Activated gamma-delta T cell (primary cell): ENCODE measurements at places on chromosomes 6 and 20.
A peak's percentile ranks its signal among the peaks of the same experiment; 100 is the strongest.

GRCh38 chr20:13771853-13772453, 12.8 kb downstream of the ESF1 start:
- DNase-seq: no peak

GRCh38 chr20:59087829-59088433, 45.3 kb upstream of the PRELID3B start:
- peak; percentile 17 for DNase-seq

GRCh38 chr6:136604328-136604825, 54.2 kb upstream of the MAP7 start:
- no peak for DNase-seq

GRCh38 chr6:33670971-33671743, 40.3 kb downstream of the UQCC2 start:
- no peak for DNase-seq

- DNase-seq: no peak
Observed at GRCh38 chr6:39821046-39821740, 29.0 kb downstream of the DAAM2 start.

DNA sequence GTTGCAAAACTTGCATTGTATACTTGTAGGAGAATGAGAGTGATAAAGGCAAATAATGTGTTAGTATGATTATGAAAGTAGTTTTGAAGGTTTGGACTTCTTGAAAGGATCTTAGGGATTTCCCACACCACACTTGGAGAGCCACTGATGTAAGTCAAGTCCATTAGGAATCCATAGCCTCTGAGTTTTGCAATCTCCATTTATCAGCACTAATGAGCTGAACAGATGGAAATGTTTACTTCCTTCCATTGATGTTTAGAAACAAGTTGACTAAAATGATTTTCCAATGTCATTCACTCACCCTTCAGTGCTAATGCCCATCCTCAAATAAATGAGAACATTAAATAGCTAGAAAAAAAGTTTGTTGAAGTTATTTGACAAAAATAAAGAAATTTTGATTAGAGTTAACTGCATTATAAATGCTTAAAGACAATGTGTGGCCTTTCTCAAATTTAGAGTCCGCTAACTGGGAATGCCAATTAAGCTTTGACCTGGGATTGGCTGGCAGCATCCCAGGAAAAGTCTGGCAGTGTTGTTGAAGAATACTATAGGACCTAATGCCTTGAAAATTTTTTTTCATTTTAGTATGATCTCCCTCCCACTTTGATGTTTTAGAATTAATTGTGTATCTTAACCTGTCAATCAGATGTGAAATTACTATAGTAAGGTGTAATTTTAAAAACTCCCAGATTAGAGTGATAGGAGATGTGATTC, 68.0 kb downstream of the SLC35F1 start:
- DNase-seq: no peak

GRCh38 chr6:41055149-41055548, 2.1 kb downstream of the APOBEC2 start:
- DNase-seq: no peak

DNA sequence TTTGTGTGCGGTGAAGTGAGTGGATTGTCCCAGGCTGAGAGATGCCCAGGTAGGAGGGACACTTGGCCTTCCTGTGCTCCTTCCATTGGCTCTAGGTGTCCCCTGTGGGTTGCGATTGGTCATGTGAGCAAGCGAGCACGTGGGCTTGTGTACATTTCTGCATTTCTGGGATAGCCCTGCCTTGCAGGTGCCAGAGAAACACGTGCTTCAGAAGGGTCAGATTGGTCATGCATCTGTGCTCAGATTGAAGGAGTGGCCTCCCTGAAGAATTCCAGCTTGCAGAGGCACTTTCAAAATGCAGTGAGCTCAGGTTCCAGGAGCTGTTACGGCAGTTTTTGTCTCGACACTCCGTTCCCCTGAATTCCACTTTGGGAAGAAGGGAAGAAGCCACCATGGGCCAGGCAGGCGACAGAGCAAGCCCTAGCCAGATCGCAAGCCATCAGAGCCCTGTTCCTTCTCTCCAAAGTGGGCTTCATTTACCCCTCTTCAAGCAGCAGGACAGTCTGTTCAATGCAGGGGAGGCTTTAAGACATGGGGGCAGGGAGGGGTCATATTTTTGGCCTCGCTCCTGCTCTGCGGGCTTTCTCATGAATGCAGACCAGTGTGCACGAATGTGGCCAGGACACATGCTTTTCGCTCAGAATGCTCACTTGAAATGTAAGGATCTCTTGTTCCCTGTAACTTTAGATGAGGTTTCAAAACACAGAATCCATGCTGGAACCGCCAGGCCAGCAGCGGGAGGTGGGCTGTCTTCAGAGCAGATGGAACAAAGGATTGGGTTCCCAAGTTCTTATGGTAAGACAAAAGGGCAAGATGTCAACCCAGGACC, 78.6 kb upstream of the AKAP12 start:
- DNase-seq: no peak

DNA sequence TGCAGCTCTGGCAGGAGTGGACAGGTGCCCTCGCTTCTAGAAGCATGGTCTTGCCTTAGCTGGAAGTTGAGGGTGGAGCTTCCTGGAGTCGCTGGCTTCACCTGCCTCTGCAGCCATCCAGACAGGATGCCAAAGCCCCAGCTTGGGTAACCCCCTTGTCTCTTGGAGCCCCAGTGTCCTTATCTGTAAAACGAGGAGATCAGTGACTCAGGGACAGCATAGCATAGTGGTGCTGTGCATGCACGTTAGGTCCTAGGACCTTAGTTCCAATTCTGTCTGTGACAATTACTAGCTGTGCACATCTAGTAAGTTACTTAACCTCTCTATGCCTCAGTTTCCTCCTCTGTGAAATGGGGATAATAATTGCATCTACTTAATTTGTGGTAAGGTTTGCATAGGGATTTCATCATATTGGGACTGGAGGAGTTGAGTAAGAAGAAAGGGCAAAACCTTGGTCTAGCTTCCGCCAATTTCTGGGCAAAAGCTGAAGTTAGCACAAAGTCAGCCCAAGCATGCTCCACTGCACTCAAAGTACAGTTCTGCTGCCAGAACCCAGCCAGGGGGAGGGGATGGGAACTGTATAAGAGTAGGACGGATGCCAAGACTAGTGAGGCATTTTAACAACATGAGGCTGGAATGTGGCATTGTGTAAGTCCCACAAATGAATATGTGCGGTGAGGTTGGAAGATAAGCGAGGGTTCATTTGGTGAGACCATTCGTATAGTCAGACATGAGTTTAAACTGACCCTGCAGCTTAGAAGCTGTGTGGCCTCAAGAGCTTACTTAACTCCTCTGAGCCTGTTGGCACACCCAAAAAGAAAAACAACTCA, 24.5 kb downstream of the TOX2 start:
- DNase-seq: no peak

- no peak for DNase-seq
Observed at GRCh38 chr20:8780915-8781314, 288.0 kb upstream of the PLCB4 start.

- no peak for DNase-seq
Observed at GRCh38 chr6:118535176-118535844, 12.8 kb upstream of the PLN start.

DNA sequence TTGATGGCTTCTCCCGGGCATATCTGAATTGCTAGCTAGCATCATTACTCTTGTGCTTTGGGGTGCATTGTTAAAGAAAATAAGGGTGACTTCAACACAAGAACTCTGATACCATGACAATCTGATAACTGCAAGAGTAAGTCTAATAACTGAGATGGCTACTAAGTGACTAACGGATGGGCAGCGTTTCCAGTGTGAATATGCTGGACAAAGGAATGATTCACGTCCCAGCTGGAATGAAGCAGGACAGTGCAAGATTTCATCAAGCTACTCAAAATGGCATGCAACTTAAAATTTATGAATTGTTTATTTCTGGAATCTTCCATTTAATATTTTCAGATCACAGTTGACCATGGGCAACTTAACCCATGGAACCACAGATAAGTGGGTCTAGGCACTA, 31.7 kb downstream of the MOXD1 start:
- DNase-seq: no peak

GRCh38 chr6:70957284-70957617, 391 bp upstream of the B3GAT2 start:
- DNase-seq: no peak

DNA sequence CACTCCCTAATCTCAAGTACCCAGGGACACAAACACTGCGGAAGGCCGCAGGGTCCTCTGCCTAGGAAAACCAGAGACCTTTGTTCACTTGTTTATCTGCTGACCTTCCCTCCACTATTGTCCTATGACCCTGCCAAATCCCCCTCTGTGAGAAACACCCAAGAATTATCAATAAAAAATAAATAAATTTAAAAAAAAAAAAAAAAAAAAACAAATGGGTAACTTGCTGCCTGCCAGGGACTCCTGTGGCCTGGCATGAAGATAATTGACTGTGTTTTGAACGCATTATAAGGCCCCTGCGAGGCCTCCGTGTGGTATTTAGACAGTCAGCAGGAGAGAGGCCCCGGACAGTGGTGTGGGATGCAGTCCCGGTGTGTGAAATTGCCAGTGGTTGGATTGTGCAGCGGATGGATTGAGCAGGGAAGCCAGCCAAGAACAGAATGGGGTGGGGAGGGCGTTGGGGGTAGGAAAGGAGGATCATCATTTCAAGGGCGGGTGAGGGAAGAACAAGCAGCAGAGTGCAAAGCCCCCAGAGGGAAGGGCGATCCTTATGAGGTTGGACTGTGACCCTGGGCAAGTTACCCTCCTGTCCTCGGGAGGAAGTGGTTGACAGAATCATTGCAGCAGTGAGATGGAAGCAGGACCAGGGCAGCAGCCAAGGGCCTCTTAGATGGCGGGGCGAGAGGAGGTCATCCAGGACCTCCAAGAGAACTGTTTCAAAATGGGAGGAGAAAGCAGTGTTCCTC, 43.3 kb downstream of the PPARD start:
- no peak for DNase-seq

DNA sequence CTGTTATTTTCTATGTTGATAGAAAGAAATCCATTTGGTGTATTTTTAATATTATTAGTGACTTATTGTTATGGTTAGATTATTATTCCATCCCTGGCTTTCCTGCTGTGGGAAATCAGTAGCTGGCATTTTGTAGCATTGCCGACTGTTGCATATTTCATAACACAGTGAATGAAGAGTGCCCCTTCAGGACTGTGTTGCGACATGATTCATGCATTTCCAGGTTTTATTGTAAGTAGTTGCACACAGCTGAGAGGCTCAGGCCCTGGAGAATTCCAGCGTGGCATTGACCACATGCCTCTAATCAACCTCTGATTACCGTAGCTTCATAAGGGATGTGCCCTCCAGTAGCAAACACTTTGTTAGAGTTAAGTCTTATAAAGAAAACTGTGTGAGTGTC, 263.9 kb downstream of the FARS2 start:
- no peak for DNase-seq

DNA sequence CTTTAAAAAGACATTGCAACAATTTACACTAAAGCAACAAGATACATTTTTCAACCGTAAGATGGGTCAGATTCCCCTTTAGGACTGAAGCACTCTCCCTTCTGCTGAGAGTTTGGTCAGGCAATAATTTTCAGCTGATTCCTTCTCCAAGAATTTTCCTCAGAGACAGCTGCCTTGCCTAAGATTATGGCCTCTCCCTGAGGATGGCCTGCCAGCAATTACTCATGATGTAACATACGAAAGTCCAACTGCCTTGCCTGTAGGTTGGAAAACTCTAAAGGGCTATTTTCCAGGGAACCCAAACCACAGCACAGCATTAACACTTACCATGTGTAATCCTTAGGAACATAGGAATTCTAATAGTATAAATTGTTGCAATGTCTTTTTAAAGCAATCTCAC, 229.1 kb upstream of the FLRT3 start:
- DNase-seq: no peak

- DNase-seq: no peak
Observed at GRCh38 chr6:37083243-37084138, 78.0 kb downstream of the FGD2 start.

- DNase-seq: no peak
Observed at GRCh38 chr20:41733151-41733550, 115.0 kb upstream of the CHD6 start.

GRCh38 chr6:157045831-157046454, 268.8 kb downstream of the ARID1B start:
- DNase-seq: no peak

- no peak for DNase-seq
Observed at GRCh38 chr20:13418263-13419229, 197.5 kb downstream of the ISM1 start.

GRCh38 chr6:135631821-135632220, 134.3 kb upstream of the AHI1 start:
- DNase-seq: no peak

DNA sequence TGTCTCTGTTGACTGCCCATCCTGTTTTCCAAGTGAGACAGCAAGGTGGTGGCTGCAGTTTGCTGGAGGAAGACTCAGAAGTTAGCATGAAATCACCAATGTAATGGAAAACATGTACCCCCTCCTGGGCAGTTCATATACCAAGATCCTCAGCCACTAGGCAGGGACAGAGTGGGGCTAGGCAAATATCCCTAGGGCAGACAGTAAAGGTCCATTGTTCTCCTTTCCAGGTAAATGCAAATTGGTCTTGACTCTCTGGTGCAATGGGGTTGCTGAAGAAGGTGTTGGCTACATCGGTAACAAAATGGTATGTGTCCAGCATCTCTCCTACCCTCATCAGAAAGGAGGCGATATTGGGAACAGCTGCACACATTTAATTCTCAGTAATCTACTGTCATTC, 233.6 kb upstream of the SOX4 start:
- DNase-seq: no peak

DNA sequence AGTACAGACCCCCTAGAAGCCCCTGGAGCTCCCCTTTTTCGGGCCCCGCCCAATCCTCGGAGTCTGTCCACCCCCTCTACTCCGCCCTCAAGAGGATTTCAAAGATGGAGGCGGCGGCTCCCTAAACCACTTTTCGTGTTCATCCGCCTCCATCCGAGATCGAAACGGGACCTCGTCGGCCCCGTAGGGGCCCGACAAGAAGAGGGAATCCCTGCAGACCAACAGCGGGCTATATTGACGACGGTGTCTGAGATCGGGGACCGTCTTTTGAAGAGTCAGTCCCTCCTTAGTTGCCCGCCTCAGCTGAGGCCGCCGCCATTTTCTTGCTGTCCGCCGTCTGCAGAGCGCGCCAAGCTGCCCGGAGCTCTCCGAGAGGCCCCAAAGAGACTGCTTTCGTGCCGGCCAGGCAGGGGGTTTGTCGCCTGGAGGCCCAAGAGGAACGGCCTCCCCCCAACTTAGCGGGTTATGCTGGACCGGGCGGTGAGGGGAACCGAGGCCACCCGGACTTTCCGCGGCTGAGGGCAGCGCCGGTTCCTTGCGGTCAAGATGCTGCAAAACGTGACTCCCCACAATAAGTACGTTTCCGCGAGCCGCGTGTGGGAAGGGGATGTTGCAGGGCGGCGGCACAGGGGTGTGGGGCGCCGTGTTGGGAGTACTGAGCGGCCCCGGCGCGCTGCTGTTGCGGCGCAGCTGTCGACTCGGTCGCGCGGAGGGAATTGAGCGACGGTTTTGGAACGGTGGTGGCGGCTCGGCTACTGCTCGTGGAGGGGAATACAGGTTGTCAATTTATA, 4.2 kb downstream of the BRD2 start:
- peak; percentile 47 for DNase-seq
